ENCODE measurements at places on chromosomes 1 and 21.

GRCh38 chr21:45991606-45992300, 10.2 kb downstream of the COL6A1 start:
- DNase-seq, result no peak

DNA sequence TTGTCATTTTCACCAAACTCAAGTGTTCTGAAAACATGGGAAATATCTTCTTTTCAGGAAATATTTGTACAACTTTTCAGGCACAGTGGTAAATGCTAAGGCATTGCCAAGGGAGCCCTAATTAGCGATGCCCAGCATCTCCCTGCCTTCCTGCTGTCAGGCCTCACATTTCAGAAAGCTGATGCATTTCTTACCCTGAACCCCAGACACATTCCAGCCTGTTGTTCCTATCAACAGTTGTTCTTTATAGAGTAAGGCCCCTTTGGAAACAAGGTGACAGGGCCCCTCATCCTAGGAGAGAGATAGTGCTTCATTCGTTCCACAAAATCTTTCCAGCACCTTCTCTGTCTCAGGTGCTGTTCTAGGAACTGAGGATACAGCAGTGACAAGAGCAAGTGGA, 135.9 kb upstream of the COA6 start:
- no peak for DNase-seq

GRCh38 chr21:29072873-29073221, 601 bp downstream of the CCT8 start:
- DNase-seq, result peak; percentile 28

- DNase-seq, result no peak
Measured at GRCh38 chr1:168256164-168256563, 24.5 kb upstream of the TBX19 start.

DNA sequence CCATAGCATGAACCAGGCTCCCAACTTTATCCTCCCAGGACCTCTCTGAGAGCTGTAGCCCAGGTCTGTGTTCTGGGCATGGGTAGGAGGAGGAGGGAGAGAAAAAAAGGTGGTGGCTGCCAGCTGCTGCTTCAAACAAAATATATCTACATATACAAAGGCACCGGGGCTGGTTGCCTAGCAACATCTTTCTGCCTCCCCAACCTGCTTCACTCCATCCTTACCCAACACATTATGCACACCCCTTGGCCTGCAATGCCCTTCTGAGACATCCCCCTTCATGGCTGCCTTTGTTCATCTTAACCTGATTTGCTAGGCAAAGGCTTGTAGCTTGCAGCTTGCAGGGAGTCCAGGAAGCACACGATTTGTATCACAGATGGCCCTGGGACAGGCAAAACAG, 27.2 kb upstream of the ATP1A1 start:
- DNase-seq, result no peak

- DNase-seq, result no peak
Measured at GRCh38 chr21:34653522-34653921, 15.3 kb upstream of the CLIC6 start.

- no peak for DNase-seq
Measured at GRCh38 chr1:198701766-198702539, 63.1 kb downstream of the PTPRC start.

All from AG08395 (cell line).